ENCODE measurements at places on chromosomes 12 and 14.

DNA sequence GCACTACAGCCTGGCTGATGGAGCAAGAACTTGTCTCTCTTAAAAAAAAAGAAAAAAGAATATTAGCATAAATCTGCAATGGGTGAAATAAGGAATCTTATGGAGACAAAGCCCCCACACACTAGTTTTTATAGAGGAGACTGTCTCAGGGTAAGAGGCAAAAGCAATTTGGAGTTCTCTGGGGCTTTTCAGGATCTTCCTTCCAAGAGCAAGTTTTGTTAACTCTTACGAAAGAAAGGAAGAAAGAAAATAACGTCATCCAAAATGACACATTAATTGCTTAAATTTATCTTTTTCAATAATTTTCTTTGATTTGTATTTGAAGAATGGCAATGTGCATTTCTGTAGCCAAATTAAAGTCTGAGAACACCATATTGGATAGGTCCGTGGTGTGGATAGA lies 3.8 kb downstream of the PDE6H start:
- no peak for DNase-seq

DNA sequence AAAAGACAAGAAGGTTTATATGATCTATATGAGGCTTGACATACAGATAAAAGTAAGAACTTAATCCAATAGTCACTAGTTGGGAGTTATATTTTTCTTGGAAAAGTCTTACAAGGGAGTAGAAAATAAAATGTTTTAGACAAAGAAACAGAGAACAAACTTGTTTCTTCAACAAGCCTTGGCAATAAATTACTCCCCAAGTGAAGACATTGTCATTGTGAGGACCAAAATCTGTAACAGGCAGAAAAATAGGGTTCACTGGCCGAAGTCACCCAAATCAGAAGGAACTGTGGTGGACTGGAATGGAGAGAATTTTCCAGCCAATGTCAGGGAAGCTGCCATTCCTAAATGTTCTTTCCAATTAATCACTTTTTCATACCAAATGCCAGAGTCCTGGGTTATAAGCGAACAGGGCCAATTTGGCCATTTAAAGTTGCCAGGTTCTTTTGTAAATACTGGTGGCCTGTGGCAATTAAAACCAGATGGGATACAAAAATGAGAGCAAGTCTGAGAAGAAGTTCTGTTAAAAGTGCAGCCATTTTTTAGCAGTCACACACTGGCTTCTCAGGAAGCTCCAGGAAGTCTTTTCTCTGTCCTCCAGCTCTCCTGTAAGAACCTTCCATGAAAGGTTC lies 117.3 kb upstream of the OVCH1 start:
- no peak for DNase-seq

DNA sequence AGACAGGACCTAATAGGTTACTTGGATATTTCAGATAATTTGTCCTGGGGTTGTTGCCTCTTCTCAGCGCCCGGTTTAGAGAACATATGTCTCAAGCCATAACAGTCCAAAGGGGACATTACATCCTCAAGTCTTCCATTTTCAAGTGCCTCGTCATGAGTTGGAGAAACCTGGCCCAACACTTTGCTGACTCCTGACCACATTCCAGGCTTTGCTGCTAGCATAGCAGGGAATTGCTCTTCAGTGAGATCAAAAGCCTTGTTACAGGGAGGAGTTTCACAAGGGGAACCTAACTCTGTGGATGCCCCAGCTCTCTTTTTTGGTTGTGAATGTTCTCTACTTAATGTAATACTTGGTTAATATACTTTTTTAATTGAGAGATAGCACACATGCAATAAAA lies 8.2 kb upstream of the MMP19 start:
- no peak for DNase-seq

- no peak for DNase-seq
Observed at GRCh38 chr14:33941718-33942117, 9.2 kb downstream of the EGLN3 start.

GRCh38 chr12:3437986-3438385 lies 53.0 kb upstream of the PRMT8 start:
- no peak for DNase-seq
